ENCODE measurements at places on chromosomes 16 and 17.

GRCh38 chr16:89921702-89922476 lies 1.3 kb upstream of the TUBB3 start:
- peak; percentile 17 for DNase-seq

- no peak for DNase-seq
Observed at GRCh38 chr16:86578061-86578599, at the start of gene FOXL1. Gene FOXL1 (plus strand): TSS chr16:86578549. CDS start chr16:86578724, 175 bp downstream.

DNA sequence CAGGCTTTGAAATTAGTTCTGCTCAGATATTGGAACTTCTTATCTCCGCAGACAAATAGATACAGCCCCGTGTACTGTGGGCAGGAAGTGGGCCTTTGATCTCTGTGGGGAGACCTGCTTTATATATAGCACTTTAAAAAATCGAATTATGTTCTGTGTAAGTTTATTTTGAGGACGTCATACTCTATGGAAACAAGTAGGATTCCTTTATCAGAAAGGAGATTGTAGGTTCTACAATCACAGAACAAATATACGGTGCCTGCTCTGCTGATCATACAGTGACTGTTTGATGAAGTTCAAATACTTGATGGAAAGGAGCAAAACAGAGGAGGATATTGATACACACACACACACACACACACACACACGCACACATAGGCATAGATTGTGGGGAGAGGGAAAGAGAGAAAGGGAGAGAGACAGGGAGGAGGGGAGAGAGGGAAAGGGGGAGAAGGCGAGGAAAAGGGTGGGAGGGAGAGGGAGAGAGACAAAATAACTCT lies 14.7 kb upstream of the TMEM220 start:
- DNase-seq = no peak

DNA sequence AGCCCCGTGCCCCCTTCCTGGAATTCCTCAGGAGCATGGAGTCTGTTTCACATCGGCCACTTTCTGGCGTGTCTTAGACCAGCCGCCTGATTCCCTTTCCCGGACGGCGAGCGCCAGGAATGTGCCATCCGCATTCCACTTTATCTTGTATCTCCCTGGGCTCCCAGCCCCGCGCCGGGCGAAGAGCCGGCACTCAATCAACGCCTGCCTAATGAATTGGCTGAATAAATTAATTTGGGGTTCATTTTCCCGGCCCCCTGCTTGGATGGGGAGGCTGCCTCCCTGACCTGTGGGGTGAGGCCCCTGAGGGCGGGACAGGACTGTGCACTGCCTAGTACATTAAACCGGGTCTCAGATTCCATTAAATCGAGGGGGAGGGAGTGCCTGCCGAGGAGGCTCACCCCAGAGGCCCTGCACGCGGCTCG lies 282.3 kb upstream of the TNRC6C start:
- DNase-seq = no peak

DNA sequence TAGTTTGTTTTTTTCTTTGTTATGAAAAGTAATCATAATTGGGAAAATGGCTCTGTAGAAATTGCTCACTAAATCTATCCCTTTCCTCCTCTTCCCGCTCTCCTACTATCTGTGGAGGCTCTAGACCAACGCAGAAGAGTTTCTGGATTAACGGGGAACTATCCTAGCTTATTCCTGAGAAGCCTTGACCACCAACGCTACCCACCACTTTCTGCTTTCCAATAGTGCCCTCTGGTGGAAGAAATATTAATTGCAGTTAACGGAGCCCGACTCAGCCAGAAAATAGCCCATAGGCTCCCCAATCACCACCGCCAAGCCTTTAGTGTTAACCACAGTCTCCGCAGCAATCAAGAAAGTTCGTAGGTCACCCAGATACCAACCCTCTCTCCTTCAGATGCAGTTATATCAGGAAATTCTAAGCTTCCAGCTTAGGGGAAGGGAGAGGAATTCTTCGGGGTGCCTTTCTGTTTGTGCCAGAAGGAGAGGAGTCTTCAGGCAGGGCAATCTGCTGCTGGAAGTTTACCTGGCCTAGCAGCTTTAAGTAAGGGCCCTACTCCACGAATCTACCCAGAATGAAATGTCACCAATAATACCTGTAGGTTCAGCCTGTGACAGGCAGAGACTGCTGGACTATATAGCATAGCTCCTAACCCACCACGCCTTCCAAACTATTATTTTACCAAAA lies 23.0 kb upstream of the NSRP1 start:
- DNase-seq = peak; percentile 21

- DNase-seq = no peak
Observed at GRCh38 chr16:51222016-51222415, 70.9 kb upstream of the SALL1 start.

- DNase-seq = no peak
Observed at GRCh38 chr17:29163563-29163962, 16.6 kb downstream of the MYO18A start.

DNA sequence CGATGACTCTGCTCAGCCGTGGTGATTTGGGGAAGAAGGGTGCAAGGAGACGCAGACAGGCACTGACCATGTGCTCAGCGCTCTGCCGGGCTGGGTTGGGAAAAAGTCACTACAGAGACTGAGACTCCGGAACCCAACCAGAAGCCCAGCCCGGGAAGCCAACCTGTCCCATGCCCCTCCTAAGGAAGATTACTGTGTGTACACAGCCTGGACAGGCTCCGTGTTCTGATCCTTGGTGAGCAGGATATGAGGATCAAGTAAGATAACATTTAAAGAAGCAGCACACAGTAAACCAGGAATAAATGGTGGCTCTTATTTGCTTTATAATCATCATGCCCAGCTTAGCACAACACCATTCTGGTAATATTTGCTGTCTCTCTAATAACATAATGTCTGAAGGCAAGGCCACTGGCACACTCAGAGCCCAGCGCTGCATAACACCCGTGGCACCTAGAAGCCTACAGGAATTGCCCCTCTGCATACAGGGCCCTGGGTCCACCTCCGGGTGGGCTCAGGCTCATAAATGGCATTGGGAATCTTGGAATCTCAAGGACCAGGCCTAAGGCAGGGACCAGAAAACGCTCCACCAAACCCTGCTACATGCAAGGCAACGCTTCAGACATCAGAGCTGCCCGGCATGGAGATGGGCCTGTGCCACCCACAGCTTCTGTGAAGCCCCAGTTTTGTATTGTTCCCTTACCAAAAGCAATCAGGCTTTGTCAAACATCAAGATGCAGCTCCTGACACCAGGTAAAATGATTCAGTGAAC lies 113.5 kb downstream of the DYNLRB2 start:
- no peak for DNase-seq

- no peak for DNase-seq
Observed at GRCh38 chr17:65660947-65661346, 99.5 kb upstream of the AXIN2 start.

DNA sequence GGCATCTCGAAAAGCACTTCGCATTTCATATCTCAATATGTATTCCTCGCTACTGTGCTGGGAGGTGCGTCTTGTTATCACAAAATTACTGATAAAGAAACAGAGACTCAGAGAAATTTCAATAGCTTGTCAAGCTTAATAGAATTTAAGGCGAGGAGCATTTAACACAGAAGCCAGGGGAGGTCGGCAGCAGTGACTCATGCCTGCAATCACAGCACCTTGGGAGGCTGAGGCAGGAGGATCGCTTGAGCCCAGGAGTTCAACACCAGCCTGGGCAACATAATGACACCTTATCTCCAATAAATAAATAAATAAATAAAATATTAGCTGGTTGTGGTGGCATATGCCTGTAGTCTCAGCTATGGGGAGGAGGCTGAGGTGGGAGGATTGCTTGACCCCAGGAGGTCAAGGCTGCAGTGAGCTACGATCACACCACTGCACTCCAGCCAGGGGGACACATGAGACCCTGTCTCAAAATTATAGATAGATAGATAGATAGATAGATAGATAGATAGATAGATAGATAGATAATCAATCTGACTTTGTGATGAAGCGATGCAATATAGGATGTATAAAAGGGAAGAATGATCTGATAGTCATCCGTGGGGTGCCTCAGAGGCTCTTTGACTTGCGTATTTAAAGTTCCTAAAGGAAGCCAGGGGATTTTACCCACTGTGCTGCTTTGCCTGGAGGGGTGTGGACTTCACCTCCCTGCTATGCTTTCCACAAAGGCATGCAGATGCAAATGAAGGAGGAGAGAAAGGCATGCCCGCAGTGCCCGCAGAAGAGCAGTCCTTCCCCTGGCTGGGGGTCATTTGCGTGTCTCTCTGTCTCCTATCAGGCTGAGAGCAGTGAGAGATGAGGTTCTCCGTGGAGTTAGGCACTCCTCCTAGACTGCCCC lies 15.9 kb upstream of the USP10 start:
- DNase-seq = no peak

DNA sequence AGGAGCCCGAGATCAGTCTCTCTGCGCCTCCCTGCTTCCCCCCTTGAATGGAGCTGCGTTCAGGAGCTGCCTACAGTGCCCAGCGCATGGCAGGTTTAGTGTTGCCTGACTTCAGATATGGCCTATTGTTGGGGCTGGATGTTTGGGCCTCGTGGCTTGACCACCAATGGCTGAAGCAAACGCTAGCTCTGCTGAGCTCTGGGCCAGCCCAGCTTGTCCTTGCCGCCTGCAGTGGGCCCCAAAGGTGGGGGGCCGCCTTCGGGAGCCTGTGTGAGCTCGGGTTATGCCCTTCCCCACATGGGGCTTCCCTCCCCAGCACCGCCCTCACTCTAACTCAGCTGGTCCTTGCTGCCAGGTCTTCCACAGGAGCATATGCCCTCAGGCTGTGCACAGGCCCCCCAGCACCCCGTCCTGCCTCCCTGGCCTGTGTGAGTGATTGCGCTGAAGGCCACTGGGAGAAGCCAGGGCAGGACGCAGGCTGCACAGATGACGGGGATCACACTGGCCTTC lies 2.0 kb upstream of the METTL26 start:
- no peak for DNase-seq

DNA sequence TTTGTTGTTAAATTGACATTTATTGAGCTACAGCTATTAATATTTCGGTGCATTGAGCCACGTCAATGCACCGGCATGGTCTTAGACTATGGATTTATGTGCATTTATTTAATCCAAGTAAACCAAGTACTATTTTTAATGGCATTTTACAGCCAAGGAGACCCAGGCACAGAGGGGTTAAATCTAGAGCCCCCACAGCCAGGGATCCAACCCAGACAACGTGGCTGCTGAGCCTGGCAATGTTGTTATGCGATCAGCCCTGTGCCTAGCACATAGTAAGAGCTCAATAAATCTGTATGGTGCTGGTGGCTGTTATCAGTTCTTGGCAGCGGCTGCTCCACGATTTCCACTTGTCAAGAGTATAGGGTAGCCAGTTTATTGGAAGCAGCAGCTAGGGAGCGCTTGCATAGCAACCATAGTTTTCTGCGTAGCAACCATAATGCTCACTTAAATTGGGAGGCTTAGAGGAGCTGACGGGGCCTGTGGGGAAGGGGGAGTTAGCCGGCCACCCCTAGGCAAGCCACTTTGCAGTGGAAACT lies 541 bp upstream of the RBBP6 start:
- DNase-seq = peak; percentile 98

GRCh38 chr17:44795421-44795820 lies 34.7 kb downstream of the GJC1 start:
- no peak for DNase-seq

DNA sequence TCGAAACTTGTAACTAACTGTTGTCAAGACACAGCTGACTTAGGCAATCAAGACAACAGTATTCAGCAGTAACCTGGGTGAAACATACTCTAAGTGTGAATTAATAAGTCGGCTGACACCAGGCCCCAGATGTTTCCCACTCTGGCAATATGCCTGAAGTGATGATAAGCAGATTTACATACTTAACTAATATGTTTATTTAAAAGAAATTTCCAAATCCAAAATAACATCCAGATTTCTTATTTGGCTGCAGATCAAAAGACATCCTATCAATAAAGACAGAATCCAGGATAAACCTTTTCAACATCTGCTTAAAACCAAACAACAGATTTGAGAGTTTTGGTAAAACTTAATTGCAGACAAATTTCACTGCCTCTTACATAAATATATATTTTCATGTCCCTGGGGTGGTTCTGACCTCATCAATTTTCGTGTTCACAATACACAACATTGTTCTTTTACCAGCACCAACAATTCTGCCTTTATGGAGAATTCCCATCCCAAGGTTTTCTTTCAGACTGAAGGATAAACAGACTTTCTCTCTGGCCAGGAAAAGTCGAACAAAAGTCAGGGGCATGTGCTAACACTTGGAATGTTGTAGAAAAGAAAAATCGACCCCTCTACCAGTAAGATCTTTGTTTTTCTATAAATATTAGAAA lies 45.1 kb upstream of the TOX3 start:
- DNase-seq = peak; percentile 11

DNA sequence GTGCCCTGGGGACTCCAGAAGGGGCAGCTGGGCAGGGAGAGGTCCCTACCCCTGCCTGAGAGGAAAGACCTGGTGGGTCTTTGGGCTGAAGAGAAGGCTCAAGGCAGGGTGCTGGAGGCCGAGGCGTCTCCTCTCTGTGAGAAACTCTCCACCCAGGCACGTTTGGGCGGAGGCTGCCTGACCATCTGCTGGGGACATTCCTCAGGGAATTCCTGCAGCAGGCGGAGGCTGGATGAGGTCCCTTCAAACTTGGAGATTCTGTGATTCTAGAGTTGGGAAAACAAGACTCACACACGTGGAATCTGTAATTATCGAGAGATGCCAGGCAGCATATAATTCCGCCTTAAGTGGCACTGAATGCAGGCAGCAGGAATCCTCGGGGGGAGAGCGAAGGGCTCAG lies 21.1 kb upstream of the PHF12 start:
- no peak for DNase-seq

DNA sequence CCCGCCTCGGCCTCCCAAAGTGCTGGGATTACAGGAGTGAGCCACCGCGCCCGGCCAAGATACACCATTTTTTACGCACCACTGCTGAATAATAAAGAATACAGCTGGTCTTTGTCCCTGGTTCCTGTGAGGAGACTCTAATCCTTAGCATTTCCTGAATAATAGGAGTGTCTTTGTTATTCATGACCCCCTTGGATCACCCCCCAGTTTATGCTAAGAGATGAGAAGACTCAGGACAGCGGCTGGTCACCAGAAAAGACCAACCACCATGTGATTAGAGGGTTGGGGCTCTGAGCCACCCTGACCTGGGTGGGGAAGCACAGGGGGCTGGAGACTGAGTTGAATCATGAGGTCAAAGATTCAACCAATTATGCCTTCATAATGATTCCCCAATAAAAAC lies 17.3 kb downstream of the PHLPP2 start:
- no peak for DNase-seq

- no peak for DNase-seq
Observed at GRCh38 chr16:73067671-73068540, 20.0 kb upstream of the ZFHX3 start.

GRCh38 chr17:49952209-49952911 lies 16.6 kb upstream of the DLX4 start:
- DNase-seq = no peak

GRCh38 chr17:39653662-39654331 lies 11.4 kb upstream of the TCAP start:
- no peak for DNase-seq

DNA sequence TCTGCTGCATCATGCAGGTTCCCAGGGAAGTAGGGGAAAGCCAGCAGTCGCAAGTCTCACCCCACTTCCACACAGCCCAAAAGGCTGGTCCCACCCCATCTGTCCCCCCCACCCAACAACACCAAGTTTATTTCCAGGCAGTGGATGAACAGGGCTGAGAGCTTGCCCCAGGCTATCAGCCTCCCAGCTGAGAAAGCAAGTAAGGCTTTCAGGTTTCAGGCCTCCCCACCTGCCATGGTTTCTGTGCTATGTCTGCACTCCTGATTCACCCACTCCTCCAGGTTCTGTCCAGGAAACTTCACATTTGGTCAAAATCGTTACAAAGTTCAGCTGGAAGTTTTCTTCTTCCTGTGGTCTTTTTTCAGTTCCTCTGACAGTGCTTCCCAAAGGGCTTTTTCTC lies 97.5 kb upstream of the HS3ST3A1 start:
- DNase-seq = no peak

GRCh38 chr17:48374650-48375230 lies 55.3 kb downstream of the SKAP1 start:
- DNase-seq = no peak

- DNase-seq = no peak
Observed at GRCh38 chr17:29766796-29767327, 144.2 kb upstream of the CORO6 start.
